ENCODE measurements at places on chromosomes 6 and 20.

GRCh38 chr6:123841067-123841896 is 37.6 kb downstream of the NKAIN2 start:
- DNase-seq = no peak

- no peak for DNase-seq
These were observed 402.0 kb downstream of the MAFB start for GRCh38 chr20:40286975-40287531.

GRCh38 chr6:110366256-110366655 is 8.1 kb upstream of the METTL24 start:
- DNase-seq = no peak

- DNase-seq = peak; percentile 75
These were observed 37.1 kb downstream of the SLC22A23 start for GRCh38 chr6:3419624-3420272.

GRCh38 chr6:167766986-167767714 is 59.6 kb upstream of the AFDN start:
- DNase-seq = no peak

- DNase-seq = no peak
These were observed 488.0 kb upstream of the NOX3 start for GRCh38 chr6:155943635-155944034.

GRCh38 chr20:52303281-52303950 is 111.8 kb upstream of the ZFP64 start:
- no peak for DNase-seq

DNA sequence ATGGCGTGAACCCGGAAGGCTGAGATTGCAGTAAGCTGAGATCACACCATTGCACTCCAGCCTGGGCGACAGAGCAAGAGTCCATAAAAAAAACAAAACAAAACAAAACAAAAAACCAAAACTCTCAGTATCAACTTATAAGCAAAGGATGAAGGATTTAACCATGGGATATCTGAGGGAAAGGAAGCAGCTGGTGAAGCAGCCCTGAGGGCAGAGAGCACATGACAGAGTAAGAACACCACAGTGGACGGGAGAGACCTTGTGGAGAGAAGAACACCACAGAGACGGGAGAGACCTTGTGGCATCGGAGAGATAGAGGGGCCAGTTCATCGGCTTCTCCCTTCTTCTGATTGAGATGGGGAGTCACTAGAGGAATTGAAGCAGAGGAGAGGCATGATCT is 697.2 kb downstream of the HDGFL1 start:
- no peak for DNase-seq

- DNase-seq = no peak
These were observed 14.6 kb downstream of the GMDS start for GRCh38 chr6:2230659-2231277.

Data from fibroblast of the aortic adventitia (primary cell).